Stimulated activated CD8-positive, alpha-beta memory T cell treated with anti-CD3 and anti-CD28 coated beads, Interleukin-2, amount 100 ng/mL, for 48 hours (primary cell): ENCODE measurements at places on chromosomes 12 and 14.
A peak's percentile ranks its signal among the peaks of the same experiment; 100 is the strongest.

GRCh38 chr14:61025251-61026223 is 44.5 kb downstream of the SLC38A6 start:
- DNase-seq: peak; percentile 7

GRCh38 chr14:77738559-77739250 is 22.3 kb downstream of the SNW1 start:
- DNase-seq: no peak

DNA sequence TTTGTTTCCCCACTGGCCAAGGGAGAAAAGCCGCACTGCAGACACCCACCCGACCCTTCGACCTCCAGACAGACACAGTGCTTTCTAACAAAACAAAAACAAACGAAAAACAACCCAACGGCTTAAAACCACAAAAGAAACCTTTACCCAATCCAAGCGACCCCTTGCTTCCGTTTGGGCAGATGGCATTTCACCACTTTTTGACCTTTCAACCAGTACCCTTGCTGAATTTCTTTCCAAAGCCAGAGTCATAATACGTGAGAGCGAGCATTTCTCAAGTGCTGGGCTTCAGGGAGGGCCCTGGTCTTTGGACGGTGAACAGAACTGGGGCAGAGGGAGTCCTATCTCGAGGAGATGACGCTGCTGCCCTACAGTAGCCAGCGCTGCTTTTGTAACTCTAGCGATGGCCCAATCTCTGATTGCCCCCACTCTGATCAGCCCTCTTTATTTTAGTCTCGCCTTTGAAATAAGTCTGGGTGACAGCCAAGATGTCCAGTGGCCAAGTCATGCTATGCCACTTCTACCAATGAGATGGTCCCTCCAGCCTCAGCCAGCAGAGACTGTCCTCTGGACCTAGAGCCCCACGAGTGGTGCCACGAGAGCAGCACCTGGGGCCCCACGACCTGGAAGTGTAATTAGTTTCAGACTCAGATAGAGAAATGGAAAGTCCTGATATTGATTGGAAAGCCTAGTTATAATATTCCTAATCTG is 21.9 kb upstream of the ADIPOR2 start:
- DNase-seq: no peak

DNA sequence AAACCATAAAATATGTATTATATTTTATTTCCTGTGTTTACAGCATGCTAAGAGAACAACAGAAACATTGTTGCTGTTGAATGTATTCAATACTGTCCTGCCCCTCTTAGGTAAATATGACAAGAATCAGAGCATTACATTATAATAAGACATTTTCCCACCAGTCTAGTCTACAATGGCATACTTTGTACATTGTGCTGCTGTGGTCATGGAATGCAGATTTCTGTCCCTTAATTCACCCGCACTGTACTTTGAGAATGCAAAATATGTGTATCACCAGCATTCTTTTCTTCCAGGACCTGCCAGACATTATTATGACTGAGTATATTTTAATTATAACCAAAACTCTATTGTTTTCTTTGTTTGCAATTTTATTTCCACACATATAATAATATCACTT is 16.5 kb upstream of the OR10AD1 start:
- DNase-seq: no peak

DNA sequence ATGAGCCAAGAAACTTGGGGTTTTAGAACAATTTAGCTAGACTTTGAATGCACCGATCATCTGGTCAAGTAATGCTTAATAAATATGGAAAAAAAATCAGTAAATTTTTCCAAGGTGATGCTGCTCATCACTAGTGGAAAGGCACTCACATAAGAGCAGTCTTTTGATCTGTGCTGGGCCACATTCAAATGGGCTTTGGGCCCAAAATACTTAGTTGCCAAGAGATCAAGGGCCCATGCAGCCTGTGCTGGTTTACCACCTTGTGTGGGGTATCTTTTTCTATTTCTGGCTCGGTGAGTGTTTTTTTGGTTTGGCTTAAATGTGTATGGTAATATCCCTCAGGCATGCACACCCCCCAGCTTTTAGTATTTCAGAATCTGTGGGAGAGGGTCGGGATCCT is 943.2 kb downstream of the TMTC2 start:
- no peak for DNase-seq

DNA sequence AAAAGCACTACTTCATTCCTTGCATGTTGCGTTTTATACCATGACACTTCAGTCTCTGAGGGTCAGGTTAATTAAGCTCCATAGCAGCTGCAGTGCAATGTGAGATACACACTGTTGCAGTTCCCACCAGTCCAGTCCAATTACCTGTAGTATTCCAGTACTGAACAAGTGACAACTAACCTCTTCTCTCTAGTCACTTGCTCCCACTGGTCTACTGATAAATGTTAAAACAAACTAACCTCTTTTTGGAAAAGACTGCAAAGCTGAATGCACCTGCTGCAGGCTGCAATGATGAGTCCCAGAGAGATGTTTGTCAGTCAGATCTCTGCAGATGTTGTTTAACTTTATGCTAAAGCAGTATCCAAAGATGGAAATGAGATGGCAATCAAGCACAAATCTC is 7.9 kb downstream of the NOVA1 start:
- no peak for DNase-seq

GRCh38 chr12:130571089-130571488 is 145.0 kb downstream of the RIMBP2 start:
- no peak for DNase-seq

GRCh38 chr12:130806574-130806973 is 32.5 kb downstream of the STX2 start:
- no peak for DNase-seq

DNA sequence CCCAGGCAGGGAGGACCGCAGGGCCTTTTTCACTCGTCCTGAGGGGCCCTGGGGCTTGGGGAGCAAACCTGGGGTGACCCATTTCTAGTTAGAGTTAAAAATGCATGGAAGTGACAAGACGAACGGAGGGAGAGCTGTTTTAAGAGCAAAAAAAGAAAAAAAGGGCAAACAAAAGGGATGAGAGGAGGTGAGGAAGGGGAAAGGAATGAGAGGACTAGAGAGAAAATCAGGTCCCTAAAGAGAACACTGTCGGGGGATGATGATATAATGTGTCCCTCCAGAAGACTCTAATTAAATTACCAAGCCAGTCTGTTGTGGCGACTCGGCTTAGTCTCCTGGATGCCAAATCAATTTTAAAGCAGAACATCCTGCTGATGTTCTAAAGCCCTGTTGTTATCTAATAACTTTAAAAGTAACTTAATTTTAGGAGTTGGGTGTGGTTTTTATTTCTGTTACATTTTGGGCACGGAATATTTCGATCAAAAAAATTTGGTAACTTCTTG is 1.1 kb downstream of the ANO6 start:
- no peak for DNase-seq

- no peak for DNase-seq
Measured at GRCh38 chr14:99772371-99773283, 20.6 kb upstream of the EML1 start.

DNA sequence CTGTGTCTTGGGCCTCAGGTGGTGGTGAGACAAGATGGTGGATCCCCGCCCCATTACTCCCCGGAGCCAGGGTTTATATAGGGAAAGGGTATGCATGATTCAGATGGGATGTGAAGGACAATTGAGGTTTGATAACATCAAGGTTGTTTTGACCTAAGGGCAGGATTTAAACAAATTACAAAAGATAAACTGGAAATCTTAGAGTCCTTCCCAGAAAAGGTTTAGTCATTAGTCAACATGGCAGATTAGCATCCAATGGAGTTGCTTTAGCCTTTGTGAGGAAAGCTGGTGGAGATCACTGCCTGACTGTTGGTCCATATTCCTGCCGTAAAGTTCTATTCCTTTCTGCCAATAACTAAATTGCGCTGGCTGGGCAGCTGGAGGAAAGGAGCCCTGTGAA is 15.6 kb upstream of the FRMD6 start:
- DNase-seq: no peak

DNA sequence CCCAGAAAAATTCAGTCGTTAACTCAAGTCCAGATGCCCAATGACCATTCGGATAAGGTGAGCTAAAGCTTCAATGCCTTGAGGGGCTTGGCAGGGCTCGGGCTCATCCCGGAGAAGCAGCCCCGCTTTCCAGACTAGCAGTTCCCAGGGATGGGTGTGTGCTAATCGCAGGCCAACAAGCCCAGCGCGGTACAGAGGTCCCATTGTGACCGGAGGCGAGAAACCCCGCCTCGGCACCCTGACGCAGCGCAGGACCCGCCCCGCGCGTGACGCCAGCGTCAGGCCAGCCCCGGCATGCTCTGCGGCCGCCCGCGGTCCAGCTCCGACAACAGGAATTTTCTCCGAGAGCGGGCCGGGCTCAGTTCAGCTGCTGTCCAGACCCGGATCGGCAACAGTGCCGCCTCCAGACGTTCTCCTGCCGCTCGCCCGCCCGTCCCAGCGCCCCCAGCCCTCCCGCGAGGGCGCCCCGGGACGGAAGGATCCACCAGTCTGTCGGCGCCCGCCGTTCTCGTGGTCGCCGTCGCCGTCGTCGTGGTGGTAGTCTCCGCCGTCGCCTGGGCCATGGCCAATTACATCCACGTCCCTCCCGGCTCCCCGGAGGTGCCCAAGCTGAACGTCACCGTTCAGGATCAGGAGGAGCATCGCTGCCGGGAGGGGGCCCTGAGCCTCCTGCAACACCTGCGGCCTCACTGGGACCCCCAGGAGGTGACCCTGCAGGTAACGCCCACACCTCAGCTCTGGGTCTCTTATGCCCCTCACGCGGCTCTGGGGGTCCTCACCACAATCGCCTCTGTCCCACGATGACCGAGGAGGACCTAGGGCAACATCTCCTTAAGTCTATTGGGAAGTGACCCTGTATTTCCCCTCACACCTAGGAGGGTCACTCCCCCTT is at the start of gene ETNK1:
Gene ETNK1, plus strand, starts transcription at position 302 of the 892 bp plus-strand sequence. Its CDS starts 260 bp downstream, at position 562.
- peak; percentile 83 for DNase-seq

DNA sequence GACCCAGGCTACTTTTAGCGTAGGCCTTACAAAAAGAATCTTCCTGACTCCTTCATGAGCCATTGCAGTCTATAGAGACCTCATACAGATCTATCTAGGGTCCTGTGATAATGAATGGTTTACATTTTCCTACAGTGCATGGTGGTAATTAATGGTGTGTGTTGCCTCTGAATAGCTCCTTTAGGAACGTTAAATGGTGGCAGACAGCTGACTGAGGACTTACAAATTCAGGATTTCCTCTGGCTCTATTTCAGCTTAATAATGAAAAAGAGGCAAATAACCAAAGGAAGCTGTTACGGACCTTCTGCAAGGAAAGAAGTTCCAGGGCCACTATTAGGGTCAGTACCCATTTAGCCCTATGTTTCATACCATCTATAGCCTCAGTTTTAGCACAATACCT is 5.1 kb downstream of the IKBIP start:
- DNase-seq: no peak

DNA sequence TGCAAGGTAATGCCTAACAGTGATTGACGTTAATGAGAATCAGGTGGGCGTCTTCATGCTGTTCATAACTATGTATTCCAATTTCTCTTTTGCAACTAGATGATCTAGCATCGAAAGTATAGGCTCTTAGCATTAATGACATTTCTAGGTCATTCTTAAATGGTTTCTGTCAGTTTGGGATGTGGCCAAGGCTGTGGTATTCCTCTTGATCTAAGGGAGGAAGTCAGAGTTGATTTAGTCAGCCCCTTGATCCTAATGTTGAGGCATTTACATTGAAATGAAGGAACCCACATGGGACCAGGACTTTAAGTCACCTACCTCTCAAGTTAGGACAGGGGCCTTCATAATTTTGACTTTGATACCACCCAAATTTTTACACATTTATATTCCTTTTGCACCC is 448.1 kb downstream of the NPAS3 start:
- DNase-seq: no peak
